Stimulated activated CD8-positive, alpha-beta memory T cell treated with anti-CD3 and anti-CD28 coated beads, Interleukin-4, amount 100 ng/mL, for 1 hour (primary cell): ENCODE measurements at places on chromosomes 5 and 9.

DNA sequence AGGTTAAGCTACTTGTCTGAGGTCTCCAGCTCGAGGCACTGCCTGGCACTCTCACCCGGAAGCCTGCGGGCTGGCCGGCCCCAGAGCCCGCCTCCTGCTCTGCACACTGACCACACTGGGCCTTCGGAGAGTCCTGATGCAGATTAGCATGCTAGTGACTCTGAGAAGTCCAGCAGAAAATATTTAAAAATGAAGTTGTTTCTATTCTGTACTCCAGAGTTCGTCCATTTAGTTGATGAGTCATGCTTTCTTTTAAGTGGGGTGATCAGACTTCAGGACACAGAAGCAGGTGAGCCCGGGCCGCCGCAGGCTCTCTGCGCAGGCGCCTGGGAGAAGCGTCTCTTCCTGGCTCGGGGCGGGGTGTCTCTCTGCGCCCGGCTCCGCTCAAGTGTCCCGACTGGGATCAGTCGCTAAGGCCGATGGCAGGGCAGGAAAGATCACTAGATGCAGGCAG is 32.5 kb downstream of the FAM240B start:
- DNase-seq = no peak

GRCh38 chr5:149429839-149430721 is 51.0 kb upstream of the IL17B start:
- DNase-seq = no peak

- no peak for DNase-seq
Observed at GRCh38 chr5:178420354-178420781, 169.8 kb downstream of the COL23A1 start.

DNA sequence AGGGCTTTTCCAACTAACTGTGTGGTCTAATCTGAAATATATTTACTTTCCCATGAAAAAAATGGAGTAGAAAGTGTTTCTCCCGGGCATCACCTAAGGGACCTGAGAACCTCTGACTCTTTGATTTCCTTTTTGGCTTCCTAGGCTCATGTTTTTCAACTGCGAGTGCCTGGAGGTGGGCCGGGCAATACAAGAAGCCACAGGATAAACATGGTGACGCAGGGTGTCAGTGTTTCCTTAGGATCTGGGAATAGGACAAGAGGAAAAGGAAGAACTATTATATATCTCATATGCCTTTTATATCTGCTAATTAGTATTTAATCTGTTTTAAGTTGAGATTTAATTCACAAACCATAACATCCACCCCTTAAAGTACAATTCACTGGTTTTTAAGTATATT is 11.4 kb upstream of the LECT2 start:
- no peak for DNase-seq

GRCh38 chr9:6783753-6784152 is 26.0 kb downstream of the KDM4C start:
- no peak for DNase-seq

DNA sequence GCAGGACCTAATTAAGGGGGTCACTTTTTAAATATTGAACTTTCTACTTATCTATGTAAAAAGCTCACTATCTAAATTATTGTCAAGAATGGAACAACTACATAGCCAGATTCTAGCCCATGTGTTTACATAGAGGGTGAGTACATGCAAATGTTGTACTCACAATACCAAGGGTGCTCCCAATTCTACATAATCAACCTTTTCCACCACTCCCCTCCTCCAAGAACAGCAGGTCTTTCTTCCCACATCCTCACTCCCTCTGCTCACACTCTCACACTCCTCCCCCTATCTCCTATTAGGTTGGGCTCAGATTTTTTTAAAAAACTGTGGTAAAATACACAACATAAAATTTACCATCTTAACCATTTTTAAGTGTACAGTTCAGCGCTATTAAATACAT is 325.4 kb downstream of the ARL15 start:
- DNase-seq = no peak

DNA sequence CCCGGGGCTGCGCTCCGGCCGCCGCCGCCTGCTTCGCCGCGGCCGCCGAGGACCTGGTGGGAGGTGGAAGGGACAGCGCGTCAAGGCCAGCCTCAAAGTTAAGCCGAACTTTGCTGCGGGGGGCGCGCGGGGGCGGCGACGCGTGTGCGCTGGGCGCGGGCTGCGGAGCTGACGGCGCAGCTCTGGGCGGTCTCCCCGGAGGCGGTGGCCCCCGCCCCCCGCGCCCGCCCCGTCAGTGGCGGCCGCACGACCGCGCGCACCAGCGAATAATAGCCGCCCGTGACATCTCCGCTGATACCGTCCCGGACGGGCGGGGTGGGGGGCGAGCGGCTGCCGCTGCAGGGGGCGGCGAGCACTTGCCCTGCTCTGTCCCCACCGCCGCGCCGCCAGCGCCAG is 579 bp upstream of the FAM78A start:
- no peak for DNase-seq

DNA sequence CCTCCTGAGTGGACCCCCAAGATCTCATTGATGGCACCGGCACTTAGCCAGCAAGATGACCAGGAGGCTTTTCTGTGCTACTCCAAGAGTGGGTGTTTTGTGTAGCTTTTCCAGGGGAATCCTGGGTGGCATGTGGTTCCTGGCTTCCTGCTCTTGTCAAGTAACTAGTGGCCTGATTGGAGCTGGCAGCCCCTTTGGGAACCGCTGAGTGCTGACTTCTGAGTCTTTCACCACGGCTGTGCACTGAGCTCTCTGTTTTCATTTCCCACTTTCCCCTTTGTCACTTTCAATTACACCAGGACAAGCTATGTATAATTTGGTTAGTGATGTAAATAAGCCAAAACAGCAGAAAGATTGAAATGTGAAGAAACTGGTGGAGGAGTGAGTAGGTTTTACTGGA is 255.4 kb downstream of the GOLPH3 start:
- DNase-seq = no peak

DNA sequence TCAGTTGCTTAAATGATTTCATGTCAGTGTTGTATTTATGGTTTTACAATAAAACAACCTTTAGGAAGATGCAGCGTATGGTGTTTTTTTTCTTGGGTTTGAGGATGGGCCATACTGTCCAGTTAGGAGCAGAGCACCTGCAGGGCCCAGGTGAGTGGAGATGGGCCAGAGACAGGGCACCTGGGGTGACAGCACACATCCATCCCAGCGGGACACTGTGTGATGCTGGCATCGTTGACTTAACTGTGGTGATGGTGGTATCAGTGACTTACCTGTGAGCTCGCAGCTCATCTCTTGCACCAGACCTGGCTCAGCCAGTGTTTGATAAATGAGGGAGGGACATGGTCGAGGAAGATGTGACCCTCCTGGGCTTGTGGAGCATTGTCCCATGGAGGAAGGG is 21.6 kb downstream of the AMBP start:
- DNase-seq = no peak

DNA sequence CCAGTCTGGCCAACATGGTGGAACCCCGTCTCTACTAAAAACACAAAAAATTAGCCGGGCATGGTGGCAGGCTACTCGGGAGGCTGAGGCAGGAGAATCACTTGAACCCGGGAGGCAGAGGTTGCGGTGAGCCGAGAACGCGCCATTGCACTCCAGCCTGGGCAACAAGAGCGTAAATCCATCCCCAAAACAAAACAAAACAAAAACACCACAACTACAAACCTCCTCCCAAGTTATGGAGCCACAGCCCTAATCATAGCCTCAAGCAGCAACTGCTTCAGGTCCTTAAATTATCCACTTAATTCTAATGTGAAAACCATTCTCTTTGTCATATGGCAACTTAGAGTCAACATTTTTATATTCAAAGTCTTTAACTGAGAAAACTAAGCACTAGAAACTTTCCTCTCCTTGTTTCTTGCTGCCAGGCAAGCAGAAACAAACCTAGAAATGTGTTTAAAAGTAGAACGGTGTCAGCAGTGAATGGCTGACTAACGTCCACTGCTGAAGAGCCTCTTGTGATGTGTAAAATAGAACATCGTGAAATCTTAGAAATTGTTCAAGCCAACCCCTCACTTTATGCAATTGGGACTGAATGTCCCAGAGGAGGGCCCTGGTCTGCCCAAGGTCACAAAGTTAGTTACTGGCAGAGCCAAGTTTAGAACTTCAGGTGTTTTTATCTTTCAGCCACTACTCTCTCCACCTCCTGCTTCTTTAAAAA is 5.7 kb downstream of the TMEM245 start:
- no peak for DNase-seq

GRCh38 chr5:151123897-151124751 is 33.5 kb downstream of the ANXA6 start:
- DNase-seq = no peak

- DNase-seq = no peak
Observed at GRCh38 chr5:169702693-169703481, 65.8 kb downstream of the DOCK2 start.

- no peak for DNase-seq
Observed at GRCh38 chr9:97531888-97532376, 30.5 kb downstream of the TMOD1 start.

- no peak for DNase-seq
Observed at GRCh38 chr5:106092455-106092854, 1578.3 kb downstream of the EFNA5 start.

- DNase-seq = no peak
Observed at GRCh38 chr5:150178262-150178661, 11.6 kb upstream of the SLC6A7 start.

DNA sequence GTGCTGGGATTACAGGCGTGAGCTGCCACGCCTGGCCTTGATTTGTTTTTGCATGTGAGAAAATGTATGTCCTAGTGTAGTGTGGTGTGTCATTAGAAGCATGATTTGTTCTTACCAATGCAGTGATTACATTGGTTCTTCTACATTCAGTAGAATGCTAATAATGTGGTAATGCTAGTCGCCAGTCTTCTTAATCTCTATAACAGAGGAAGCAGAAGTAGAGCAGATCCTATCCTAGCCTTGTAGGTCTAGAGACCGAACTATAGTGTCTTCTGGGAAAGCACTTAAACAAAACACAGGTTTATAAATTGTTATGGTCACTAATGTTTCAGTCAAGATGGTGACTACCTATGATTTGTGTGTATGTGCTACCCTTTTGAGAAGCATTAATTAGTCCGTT is 197.5 kb upstream of the DMRT1 start:
- no peak for DNase-seq

- DNase-seq = no peak
Observed at GRCh38 chr5:36108758-36109460, 42.2 kb upstream of the UGT3A2 start.

DNA sequence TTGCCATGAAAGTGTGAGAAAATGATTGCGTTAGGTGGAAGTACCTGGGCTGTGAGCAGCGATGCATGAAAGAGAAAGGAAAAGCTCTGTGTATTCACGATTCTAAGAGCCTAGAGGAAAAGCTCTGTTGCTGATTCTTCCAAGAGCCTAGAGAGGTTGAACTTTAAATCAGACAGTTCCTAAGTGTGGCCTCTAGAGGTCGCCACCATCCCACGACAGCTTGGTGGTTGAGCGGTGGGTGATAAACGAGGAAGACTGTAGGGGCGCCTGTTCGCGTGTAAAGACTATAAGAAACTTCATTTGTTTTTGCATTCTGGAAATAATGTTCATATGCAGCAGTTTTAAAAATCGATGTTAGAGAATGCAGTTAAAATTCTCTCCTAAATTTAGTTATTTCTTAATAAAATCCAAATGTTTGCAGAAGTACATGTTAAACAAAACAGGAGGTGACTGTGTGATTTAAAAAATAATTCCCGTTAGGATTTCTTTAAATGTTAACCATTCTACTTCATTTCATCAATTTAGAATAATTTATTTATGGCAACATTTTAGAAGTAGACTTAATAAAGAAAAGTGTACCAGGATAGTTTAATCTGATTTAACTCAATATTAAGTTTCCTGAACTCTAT is 107.7 kb downstream of the TENT4A start:
- no peak for DNase-seq

- no peak for DNase-seq
Observed at GRCh38 chr9:14424983-14425382, 111.0 kb upstream of the NFIB start.

GRCh38 chr5:148686660-148687059 is 32.3 kb upstream of the HTR4 start:
- DNase-seq = no peak

GRCh38 chr9:1775230-1775629 is 239.9 kb upstream of the SMARCA2 start:
- DNase-seq = no peak

- DNase-seq = no peak
Observed at GRCh38 chr9:27436234-27436633, 87.9 kb upstream of the IFNK start.

DNA sequence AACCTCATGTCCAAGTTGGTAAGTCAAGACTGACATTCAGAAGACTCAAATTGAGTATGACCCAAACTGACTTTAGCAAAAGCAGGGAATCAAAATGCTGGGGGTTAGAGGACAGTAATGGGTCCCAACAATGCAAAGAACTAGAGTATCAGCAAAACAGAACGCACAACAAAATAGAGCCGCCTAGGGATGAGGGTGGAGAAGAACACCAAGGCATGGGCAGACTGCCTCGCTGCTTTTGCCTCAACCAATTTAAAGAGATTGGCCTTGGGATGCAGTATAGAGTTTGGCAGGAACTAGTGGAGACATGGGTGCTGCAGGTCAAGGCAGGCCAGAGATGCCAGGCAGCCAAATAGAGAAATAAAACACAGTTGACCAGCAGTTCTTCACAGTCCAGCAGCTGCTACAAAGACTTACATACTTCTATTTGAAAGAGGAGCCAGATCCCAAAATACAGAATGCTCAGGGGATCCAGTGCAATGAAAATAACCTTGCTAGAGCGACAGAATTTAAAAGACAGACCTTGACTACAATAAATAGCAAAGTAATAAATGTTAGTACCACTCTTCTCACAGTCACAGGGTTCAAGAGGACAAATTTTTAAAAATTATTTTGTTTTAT is 83.9 kb upstream of the NIPBL start:
- DNase-seq = no peak

DNA sequence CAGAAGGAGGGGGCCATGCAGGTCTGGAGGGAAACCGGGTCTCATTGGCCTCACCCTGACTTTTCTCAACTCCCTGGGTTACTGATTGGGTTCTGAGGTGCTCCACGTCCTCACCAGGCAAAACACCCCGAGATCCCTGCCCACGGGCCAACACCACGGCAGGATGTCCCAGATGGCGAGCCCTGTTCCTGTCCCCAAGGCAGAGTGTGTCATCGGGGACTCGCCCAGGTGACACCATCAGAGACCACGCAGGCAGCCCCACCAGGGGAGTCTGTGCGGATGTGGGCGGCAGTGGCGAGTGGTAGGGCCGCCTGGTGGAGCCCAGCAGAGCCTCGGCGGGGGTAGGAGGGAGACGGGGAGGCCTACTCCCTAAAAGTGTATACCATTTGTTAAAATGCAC is 59.0 kb upstream of the UBAC1 start:
- no peak for DNase-seq

DNA sequence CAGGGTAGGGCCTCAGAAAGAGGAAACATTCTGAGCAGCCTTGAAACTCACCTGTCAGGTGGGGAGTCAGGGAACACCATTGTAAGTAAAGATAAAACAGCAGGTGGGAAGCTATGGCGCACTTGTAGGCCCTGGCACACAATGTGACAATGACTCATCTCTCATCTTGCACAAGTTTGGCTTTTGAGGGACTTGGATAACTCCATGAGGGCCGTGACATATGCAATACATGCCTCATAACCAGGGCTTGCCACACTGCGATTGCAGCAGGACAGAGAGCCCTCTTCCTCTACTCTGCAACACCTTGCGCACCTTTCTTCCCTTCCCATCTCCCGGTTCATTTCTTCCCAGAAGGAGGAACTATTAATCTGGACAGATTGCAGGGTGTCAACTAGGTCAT is 144.9 kb downstream of the CEP120 start:
- no peak for DNase-seq
